ENCODE measurements at places on chromosomes 12 and 14.

GRCh38 chr12:14216405-14217294, 148.8 kb upstream of the ATF7IP start:
- DNase-seq, result no peak

DNA sequence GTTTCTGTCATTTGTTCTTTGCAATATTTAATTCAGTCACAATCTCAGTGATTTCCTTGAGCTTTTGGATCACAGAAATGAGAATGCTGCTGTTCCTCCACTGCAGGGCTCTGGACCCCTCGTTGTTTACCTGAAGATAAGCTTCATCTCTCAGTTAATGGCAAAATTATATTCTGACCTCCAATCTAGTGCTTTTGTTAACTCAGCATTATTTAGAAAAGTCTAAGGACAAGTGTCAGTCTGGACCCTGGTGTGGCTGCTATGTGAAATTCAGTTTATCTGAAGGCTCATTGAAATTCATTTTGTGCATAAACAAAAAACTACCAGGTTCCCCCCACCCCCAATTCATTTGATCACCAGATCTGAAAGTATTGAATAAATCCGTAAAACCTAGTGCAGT, 84.7 kb downstream of the PTPRO start:
- DNase-seq, result no peak

GRCh38 chr12:53956251-53956887, 1.7 kb downstream of the HOXC12 start:
- no peak for DNase-seq

DNA sequence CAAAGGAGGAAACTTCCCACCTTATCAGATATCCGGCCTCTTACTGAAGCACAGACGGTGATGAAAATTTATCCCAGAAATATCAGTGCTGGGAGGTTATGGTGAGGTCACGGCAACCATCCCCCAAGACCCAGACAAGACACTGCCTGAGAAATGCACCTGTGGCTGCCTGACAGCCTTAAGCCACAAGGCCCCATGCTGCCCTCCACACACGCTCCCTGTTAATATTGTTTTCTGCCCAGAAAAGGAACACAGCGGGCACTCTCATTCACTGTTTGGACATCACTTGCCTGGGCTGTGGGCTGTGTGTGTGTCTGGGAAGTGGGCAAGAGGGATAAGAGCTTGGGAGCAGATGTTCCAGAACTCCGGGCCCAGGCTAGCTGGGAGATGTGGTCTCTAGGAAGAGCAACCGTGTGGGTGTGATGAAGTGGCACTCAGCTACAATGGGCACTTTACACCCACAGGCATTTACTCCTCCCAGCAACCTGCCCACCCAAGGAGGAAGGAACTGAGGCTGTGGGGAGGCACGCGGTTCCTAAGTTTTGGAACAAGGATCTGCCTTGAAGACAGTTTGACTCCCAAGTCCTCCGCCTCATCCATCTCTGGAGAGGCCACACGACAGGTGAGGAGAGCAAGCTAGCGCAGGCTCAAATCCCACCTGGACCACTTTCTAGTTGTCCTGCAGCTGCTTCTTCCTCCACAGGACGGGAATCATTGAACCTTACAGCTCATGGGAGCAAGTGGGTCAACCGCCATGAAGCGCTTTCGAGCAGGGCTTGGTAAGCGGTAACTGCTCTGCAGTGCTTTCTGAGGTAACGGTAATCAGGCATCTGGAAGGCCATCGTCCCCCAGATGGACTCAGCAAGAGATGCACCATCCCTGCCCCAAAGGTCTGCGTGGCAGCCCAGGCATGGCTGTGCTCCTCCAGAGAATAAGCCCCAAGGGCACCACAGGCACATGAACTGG, 91.4 kb downstream of the CHGA start:
- DNase-seq, result no peak

DNA sequence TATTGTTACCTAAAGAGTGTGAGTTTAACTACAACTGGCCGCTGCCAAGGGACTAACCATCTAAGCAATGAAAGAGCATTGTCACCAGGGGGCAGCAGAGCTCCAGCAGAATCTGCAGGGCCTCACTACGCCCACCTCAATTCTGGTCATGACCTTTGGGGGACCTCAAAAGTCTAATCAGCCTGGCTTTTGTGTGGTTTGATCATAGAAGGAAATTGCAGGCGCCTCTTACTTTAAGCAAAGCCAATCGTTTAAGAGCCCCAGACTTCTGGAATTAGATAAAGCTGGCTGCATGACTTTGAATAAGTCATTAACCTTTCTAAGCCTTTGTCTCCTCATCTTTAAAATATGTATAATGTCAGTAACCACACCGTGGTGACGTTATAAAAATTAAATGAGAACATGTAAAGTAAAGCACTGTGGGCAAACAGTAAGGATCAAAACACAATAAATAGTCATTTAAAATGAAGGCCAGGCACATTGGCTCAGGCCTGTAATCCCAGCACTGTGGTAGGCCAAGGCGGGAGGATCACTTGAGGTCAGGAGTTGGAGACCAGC, 58.6 kb downstream of the TBX3 start:
- DNase-seq, result peak; percentile 40

DNA sequence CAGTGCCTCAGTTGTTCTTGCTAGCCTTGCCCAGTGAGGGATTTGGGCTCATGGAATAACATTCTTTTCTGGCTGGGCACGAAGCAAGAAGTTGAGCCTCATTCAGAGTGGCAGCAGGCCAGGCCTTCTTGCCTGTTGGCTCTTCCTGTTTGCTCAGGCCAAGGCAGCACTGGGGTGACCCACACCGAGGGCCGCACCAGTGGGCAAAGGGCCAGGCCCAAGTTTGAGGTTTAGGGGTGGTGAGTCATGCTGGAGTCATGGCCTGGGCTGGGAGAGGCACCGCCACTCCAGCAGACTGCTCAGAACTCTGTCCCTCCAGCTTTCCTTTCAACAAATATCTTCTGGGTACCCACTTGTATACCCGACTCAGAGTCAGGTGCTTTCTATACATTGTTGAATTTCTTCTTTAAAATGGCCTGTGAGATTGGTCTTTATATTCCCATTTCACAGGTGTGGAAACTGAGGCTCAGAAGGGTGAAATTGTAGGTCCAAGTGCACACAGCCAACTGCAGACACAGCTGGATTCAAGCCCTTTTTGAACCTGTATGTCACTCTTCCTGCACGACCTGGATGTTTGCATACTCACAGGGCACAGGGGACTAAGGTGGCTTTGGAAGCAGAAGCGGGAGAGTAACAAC, 279.4 kb downstream of the FOXN3 start:
- peak; percentile 74 for DNase-seq

DNA sequence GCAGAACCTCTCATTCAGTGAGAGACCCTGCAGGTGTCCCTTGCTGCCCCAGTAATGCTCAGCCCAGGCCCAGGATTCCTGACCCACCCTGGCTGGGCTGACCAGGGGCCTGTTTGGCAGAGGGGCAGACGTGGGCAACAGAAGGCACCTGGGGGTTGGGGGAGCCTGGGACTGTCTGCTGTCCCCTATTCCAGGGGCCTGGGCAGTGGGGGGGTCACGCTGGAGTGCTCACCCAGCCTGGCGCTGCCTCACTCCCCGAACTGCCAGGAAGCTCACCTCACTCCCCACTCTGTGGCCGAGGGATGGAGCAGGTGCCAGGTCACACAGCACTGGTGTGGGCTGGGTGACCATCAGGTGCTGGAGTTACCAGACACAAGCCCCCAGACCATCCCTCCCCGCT, 22.6 kb upstream of the NUDT14 start:
- DNase-seq, result no peak

- no peak for DNase-seq
Observed at GRCh38 chr12:87365423-87365822, 663.8 kb downstream of the C12orf50 start.

- DNase-seq, result no peak
Observed at GRCh38 chr12:28991626-28992025, 157.5 kb upstream of the FAR2 start.

GRCh38 chr12:42584651-42585111, 4.9 kb downstream of the PRICKLE1 start:
- DNase-seq, result no peak

- DNase-seq, result no peak
Observed at GRCh38 chr14:46861753-46862152, 210.2 kb upstream of the RPL10L start.

DNA sequence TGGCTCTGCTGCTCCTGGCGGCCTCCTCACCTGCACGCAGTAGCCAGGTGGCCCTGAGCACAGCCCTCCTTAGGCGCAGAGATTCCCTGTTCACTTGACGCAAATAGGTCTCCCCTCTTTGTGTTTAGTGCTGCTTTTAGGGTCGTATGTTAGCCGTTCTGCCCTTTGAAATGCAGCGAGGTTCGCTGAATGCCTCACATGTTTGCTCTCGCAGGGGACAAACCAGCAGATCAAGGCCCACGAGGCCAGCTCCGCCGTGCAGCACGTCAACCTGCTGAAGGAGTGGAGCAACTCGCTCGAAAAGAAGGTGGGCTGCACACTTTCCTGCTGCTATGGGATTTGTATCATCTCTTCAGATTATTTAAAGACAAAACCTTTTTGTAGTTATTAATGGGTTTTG, 31.4 kb upstream of the AMN start:
- no peak for DNase-seq

GRCh38 chr12:68119250-68119649, 40.3 kb downstream of the IFNG start:
- DNase-seq, result no peak

DNA sequence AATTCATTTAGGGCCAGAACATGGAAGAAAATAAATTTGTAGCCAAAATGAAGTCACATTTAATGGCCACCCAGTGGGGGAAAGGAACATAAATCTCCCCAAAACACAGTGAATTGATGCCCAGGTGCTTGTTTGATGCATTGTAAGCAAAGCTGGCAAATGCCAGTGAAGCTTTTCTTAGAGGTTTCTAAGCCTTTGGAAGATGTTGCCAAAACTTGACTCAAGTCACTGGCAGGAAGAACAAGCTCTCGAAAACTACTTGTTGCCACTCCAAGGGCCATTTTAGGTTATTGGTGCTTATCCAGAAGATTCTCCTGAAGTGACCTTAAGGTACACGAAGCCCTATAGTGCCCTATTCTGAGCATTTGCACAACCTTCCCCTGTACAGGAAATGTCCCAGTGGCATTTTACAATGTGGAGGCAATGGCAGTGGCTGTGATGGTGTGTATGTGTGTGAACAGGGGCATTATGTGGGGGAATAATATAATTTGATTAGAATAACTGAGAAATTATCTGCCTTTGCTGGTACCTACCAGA, 89.5 kb upstream of the NOVA1 start:
- DNase-seq, result no peak

All from HFF-Myc (cell line).